ENCODE measurements at places on chromosomes 4 and X.

DNA sequence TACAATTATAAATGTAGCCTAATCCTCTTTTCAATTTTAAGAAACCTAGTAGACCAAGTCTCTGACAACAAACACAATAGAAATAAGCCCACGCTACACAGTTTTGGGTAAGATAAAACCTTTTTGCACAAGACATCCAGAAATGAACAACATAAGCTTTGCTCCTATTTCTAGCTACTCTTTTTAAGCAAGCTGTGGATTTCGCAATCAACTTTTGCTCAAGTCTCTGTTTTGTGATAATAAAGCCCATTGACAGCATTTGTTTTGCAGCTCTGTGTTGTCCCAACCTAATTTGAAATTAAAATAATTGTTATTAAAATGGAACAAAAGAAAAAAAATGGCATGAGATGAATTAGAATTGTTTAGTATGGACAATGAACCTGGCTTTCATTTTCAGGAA lies 287.9 kb upstream of the PUDP start:
- DNase-seq: no peak

DNA sequence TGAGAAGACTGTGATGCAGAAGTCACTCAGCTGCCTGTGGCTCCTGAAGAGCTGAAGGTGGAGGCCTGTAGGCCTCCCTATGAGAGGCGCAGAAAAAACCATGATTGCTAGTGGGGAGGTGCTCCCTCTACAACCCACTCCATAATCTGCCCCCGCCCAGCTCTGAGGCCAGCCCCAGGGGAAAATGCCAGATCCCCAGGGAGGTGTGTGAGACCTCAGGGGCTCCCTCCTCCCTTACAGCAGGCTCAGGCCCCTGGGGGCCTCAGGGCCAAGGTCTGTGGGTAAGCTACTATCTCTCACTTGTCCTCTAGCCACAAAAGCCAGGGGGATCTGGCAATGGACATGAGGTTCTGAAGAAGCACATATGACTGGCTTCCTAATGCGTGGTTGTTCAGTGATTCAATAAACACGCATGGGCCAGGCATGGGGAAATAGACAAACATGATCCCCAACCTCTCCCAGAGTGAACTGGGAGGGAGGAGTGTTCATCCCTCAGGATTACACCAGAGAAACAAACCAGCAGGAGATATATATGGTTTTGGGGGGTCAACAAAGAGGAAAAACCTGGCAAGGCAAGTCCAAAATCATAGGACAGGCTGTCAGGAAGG lies 51.0 kb upstream of the MTM1 start:
- no peak for DNase-seq

DNA sequence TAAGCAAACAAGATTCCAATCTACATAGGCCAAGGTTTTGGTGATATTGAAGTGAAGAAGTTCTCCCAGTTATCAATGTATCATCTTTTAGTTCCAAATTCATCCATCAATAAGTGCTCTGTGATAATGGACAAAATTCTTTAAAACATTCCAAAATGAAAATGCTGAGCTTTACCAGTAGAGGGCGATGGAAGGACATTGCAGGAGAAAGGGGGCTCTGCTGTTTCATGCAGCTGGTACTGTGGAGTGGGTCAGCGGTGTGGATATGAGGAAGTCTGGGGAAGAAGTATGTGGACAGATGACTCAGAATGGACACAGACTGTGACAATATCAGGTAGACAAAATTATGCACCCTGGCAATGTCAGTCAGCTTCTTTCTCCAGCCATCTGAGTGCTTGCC lies 46.6 kb upstream of the HS6ST2 start:
- no peak for DNase-seq

GRCh38 chr4:185221491-185221890 lies 12.1 kb downstream of the SNX25 start:
- DNase-seq: no peak

DNA sequence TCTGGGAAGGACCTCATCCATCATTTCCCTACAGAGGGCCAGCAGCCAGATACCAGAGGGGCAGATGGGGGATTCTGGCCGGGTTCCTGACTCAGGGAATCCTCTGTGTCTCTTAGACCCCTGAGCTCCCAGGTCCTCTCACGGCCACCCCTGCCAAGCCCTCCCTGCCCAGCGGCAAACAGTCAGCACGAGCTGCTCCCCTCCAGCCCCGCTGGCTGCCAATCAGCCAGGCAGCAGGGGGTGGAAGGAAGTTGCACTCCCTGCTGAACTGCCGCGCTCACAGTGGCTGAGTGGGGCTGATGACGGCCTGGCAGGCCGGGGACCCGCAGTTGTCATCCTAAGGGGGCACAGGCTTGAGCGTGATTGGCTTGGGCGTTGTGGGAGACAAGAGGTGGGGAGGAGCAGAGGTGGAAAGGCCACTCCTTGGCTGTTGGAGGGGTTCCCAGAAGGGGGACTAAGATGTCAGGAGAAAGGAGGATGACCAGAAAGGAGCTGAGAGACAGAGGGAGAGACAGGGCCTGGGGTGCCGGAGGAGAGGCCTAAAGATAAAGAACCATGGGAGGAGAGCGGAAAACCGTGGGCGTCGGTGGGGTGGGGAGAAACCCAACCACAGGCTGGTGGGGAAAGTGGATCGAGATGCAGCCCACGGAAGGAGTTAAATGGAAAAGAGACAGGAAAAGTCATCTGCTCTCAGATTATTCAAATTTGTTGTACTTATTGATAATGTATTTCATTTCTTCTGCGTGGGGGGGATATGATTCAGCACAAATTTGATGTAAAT lies 4.4 kb upstream of the CCDC149 start:
- no peak for DNase-seq

DNA sequence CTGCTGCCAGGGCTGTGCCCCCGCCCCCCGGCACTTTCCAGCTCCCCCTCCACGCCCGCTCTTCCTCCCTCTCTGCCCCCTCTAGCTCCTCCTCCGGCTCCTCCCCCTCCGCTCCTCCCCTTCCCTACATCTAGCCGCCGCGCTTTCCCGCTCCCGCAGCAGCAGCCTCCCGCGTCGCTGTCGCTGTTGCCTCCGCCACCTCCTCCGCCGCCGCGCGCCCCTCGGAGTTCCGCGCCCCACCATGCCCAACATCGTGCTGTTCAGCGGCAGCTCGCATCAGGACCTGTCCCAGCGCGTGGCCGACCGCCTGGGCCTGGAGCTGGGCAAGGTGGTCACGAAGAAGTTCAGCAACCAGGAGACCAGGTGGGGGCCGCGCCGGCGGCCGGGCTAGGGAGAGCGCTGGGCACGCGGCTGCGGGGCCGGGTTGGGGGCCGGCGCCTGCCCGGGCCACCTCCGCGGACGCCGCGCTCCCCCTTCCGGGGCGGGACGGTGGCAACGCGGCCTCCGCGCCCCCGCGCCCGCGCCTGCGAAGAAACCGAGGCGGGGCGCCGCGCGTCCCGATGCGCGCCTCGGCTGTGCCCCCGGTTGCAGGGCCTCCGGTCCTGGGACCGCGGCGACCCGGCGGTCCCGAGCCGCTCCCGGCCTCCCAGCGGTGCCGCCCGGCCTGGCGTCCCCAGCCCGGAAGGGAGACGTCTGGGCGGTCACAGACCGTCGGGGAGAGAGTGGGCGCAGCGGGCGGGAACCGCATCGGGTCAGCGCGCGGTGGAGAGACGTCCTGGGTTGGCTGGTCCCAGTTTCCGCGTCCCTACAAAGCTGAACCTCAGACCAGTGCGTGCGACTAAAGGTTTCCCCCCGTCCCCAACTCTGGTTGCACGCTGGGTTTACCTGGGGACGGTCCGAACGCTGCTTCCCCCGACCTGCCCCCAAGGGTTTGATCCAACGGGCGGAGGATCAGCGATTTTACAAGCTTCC lies at the start of gene PRPS2:
Gene PRPS2 (plus strand): TSS at position 156 of the 972 bp plus-strand sequence. CDS start 86 bp downstream, at position 242.
- DNase-seq: peak; percentile 49

GRCh38 chr4:38621028-38621684 lies 42.8 kb upstream of the KLF3 start:
- peak; percentile 56 for DNase-seq

DNA sequence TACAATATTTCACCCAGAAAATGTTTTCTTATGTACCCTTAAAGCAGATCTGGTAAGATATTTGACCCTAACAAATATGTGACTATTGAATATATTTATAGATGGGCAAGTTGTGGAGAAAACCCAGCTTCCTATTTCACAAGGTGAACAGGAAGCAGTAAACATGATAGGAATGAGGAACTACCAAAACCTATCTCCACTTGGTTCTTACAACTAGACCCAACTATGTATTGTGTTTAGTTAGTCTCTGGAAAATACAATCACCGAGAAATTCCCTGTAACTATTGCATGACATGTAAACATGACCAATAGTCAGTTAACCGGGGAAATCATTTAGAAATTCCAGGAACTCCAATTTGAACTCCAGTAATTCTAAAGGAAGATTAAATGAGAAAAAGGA lies 8.4 kb upstream of the RXFP1 start:
- no peak for DNase-seq

DNA sequence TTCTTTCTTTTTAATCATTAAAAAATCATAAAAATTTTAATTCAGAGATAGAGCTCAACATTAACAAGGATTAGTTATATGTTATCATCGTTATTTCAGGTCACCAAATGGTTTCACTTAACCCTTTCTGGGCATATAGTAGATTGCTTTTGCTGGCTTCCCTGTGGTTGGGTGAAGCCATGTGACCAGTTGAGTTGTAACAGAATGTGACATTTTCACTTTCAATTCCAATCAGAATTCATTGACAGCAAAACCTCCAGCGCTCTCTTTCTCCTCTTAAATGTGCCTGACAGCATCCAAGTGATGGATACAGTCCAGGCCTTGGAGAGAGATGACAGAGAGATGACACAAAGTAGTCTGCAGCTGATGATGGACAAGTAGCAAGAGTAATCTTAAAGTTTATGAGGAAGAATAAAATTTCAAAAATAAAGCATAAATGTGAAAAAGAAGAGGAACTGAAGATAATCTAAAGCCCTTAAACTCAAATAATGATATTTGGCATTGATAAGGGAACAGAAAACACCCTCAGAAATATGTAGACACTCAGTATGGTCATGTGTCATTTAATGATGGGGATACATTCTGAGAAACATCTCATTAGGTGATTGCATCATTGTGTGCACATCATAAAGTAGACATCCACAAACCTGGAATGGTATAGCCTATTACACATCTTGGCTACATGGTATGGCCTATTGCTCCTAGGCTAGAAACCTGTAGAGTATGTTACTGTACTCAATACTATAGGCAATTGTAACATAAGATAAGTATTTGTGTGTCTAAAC lies 92.3 kb upstream of the QRFPR start:
- no peak for DNase-seq

DNA sequence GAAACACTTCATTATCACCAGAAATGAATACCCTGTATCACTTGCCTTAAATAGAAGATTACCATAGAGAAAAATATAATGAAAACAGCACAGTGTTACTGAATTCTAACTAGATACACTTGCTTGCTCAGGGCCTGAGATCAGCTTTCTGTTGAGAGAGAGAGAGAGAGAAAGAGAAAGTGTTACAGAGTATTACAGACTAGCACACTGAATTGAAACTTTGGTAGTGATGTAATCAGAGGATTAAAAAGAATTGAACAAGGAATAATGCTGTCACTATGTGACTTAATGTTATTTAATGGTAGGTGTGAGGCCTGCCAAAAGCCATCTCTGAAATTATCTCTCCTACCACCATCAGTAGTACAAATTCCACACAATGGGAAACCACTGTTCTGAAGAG lies 35.5 kb upstream of the CASK start:
- no peak for DNase-seq
